Uterus (tissue), 4 donors: ENCODE measurements at places on chromosomes 4 and X. TPM values are rescaled to one million over a fixed set of nuclear protein-coding genes. Genes with fewer than 3 reads are reported as not detected.

GRCh38 chr4:83408908-83409307, 46.7 kb downstream of the HELQ start:
- no peak for DNase-seq

DNA sequence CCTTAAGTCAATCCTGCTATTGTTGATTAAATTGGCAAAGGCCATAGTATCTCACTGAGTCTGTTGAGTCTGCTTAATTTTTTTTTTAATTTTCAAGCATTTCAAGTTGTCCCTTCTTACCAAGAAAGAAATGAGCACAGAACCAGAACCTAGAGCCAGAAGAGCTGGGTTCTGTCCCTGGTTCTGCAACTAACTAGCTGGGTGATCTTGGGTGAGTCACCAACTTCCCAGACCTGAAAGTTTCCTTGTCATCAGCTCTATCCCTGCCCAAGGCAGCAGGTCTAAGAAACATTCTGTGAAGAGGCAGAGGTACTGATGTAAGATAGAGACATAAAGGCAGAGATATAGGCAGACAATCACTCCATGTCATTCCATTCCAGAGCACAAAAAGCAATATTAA, 17.3 kb downstream of the TEC start:
- no peak for DNase-seq

GRCh38 chrX:71998836-71999509, 88.3 kb downstream of the NHSL2 start:
- no peak for DNase-seq

DNA sequence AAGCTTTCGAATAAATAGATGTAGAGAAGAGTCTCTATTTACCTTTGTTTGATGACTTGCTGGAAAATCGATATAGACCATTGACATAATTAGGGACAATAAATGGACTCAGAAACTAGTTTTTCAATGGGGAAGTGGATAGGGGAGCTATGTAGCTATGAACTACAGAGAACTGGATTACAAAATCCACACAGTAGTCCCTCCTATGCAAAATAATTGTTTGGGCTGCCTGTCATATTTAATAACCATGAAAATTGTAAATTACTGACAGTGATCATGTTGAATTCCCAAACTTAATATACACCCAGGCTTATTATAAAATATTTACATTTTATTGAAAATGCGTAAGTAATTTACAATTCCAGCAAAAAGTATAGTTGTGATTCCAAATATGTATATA, 333.1 kb upstream of the FAM241A start:
- no peak for DNase-seq

DNA sequence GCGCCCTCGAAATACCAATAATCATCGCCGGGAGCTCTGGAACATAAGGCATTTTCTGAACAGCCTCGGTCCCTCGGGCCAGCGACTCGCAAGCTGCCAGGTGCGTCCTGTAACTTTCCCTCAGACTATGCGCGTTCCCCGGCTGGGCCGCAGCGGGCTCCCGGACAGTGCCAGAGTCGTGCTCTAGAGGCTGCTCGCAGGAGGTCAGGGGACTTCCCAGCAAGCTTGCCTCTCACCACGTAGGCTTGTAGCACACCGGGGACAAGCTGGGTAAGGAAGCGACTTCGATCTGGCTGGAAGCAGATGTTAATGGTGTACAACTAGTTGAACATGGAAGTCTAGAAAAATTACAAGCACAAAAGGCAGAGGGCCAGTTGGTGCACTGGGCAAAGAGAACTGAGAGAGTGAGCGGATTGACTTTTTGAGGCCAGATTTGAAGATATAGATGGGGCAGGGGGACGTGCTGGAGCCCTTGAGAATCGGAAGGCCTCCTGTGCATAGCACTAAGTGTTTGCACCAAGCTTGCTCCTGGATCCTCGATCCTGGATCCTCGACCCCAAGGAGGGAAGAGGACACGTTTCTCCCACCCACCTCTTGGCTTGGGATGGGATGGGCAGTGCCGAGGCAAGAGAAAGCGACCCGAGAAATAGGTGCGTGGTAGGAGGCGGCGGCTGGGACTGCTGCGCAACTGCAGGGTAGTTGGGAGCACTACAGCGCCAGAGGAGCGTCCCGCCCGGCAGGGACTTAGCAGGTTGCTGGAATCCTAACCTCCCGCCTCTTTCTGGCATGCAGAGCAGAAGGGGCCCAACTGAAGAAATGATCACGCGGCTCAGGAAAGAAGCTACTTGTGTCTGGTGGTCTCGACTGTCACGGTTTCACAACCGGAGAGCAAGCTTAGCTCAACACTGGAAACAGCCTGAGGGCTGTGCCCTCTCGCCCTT, 19.9 kb upstream of the ZIC3 start:
- no peak for DNase-seq

- peak; percentile 50 for DNase-seq
These were observed 141.4 kb downstream of the KLHL8 start for GRCh38 chr4:87078987-87079486.

- DNase-seq: no peak
These were observed 121.4 kb downstream of the RNF150 start for GRCh38 chr4:141011901-141012315.

DNA sequence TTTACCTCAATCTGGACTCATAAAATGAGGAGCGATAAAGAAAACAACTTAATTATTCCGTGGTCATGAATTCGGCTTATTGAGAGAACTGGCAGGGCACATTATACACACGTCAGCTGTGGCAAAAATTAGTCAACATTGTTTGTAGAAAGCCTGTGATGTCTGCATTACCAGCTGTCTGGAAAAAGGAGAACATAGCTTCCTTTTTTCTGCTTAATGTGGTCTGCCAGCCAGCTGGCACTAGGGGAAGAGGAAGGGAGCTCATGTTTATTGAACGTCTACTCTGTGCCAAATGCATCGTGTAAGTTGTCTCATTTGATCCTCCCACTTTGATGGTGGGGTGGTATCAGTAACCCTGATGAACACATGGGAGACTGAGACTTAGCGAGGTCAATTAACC, 367.6 kb downstream of the ARHGAP24 start:
- no peak for DNase-seq

DNA sequence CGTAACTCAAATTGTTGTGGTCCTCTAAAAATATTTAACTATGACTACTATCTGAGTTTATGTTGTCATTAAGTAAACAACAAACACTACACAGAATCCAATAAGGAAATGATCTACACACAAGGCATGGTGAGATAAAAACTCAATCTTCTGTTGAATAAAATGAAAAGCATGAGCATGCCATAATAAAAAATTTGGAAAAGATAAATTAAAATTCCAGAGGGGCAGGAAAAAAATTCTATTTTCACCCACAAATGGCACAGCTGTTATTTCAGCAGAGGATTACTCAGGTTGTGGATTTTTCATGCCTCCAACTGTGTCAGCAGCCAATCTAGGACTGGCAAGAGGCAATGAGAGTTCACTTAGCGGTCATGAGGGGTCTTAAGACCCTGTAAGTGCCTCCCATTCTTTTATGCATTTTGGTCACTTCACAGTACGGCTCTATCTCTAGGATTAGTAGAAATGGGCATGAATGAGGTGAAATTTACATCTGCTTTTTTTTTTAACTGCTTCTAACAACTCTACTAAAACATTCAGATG, 639.8 kb upstream of the DIPK2B start:
- no peak for DNase-seq

DNA sequence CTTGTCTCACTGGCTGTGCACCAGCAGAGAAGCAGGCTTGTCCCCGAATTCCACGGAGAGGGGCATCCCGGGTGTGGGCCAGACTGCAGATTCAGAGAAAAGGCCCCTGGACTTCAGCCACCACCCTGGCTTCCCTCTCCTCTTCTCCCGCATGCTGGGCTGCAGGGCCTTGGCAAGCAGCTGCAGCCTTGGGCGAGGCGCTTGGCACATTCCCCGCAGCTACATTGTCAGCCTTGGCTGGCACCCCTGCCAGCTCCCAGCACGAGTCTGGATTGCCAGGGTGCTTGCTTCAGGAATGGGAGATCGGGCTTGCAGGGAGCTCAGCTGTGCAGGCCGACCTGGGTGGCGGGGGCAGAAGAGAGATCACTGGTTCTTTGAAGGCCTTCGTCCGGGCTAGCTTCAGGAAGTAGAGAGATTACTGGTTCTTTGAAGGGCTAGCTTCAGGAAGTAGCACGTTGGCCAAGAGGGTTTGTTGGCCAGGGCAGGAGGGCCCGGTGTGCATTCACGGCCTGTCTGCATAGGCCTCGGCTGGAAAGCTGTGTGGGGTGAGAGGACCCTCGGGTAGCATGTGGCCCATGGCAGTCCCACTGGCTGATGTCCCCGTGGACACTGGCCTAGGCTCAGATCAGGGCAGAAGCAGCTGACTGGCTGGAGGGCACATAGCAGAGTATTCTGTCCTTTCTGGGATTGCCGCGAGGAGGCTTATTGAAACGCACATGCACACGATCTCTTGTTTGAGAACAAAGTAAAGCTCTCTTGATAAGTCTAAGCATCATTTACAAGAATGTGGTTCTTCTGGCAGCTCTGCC, 2.7 kb downstream of the ABCD1 start:
- no peak for DNase-seq

GRCh38 chr4:978957-979701, 5.8 kb upstream of the DGKQ start:
- DNase-seq: no peak

- no peak for DNase-seq
These were observed 695.2 kb downstream of the GRXCR1 start for GRCh38 chr4:43587758-43588157.

The CLTRN gene
- total RNA-seq: not detected

The PSAPL1 gene
- not detected for total RNA-seq

The PCSK1N gene
- total RNA-seq: 15.9 TPM

The IL2RG gene
- 3.3 TPM for total RNA-seq

The TXK gene
- total RNA-seq: 1.3 TPM
